Body of pancreas (tissue), 4 donors: ENCODE measurements at places on chromosomes 6 and 20.

- H3K27ac ChIP-seq = no peak overlapping the region
- H3K27me3 ChIP-seq = no peaks in the 10 kb centered on the region
- no peak overlapping the region for H3K4me3 ChIP-seq
- no peaks in the 10 kb centered on the region for H3K36me3 ChIP-seq
- no peak for DNase-seq
Observed at GRCh38 chr6:166572370-166573261, 13.9 kb downstream of the RAMACL start.

- no peak for DNase-seq
- no peaks in the 10 kb centered on the region for H3K27me3 ChIP-seq
- H3K4me3 ChIP-seq = no peak overlapping the region
- H3K36me3 ChIP-seq = no peaks in the 10 kb centered on the region
- peaks cover 76% of the 10 kb centered on the region for H3K4me1 ChIP-seq
Observed at GRCh38 chr6:154504102-154504501, 6.4 kb downstream of the CNKSR3 start.

- H3K4me3 ChIP-seq = no peak overlapping the region
- peak; percentile 42 for DNase-seq
- no peaks in the 10 kb centered on the region for H3K27me3 ChIP-seq
- H3K27ac ChIP-seq = no peak overlapping the region
Observed at GRCh38 chr6:44104481-44105021, 22.7 kb downstream of the MRPL14 start.

DNA sequence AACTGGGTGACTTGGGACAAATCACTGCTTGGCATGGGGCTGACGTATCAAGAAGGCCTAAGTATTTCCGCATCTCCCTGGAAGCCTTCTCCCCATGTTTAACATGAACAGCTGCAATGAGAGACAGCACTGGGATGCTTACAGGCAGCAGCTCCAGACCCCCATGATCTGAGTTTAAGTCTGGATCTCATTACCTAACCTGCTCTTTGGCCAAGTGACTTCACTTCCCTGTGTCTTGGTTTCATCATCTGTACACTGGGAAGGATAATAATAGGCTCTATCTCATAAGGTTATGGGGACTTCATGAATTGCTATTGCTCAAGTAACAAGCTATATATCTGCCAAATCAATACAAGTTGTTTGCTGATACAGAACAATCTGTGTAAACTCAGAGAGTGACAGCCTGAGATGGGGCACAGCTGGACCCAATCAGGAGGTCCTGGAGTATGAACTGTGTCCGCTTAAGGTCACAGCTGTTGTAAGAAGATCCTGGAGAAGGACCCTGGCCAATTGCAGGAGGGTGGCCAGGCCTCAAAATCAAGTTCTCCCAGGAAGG is 56.0 kb downstream of the TGM2 start:
- H3K4me1 ChIP-seq = peaks cover 13% of the 10 kb centered on the region
- H3K4me3 ChIP-seq = no peak overlapping the region
- DNase-seq = peak; percentile 37
- no peaks in the 10 kb centered on the region for H3K36me3 ChIP-seq
- no peak overlapping the region for H3K27ac ChIP-seq

- no peak overlapping the region for H3K27ac ChIP-seq
- no peak for DNase-seq
- H3K4me3 ChIP-seq = no peak overlapping the region
- no peaks in the 10 kb centered on the region for H3K36me3 ChIP-seq
- H3K27me3 ChIP-seq = no peaks in the 10 kb centered on the region
Observed at GRCh38 chr6:24448396-24448795, 41.0 kb downstream of the GPLD1 start.

DNA sequence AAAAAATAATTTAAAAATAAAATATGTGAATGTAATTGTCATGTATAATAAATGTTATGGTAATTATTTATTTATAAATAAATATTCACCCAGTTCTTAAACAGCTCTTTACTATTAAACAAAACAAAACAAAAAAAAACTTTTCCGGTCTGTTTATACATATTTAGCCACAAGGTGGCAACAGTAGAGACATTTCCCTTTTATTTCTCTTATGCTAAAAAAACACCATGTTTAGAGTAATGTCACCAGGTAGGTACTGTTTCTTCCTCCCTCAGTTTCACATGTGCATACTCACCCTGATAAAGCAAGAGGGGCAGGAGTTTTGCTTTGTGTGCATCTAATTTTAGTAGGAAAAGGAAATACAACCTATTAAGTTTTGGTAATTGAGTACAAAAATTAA is 610.4 kb upstream of the IMPG1 start:
- no peak overlapping the region for H3K4me3 ChIP-seq
- H3K4me1 ChIP-seq = no peaks in the 10 kb centered on the region
- H3K36me3 ChIP-seq = no peaks in the 10 kb centered on the region
- no peak for DNase-seq

GRCh38 chr6:148134592-148134991 is 208.0 kb upstream of the SASH1 start:
- H3K4me3 ChIP-seq = no peak overlapping the region
- H3K27me3 ChIP-seq = no peaks in the 10 kb centered on the region
- no peak overlapping the region for H3K27ac ChIP-seq
- no peaks in the 10 kb centered on the region for H3K36me3 ChIP-seq

DNA sequence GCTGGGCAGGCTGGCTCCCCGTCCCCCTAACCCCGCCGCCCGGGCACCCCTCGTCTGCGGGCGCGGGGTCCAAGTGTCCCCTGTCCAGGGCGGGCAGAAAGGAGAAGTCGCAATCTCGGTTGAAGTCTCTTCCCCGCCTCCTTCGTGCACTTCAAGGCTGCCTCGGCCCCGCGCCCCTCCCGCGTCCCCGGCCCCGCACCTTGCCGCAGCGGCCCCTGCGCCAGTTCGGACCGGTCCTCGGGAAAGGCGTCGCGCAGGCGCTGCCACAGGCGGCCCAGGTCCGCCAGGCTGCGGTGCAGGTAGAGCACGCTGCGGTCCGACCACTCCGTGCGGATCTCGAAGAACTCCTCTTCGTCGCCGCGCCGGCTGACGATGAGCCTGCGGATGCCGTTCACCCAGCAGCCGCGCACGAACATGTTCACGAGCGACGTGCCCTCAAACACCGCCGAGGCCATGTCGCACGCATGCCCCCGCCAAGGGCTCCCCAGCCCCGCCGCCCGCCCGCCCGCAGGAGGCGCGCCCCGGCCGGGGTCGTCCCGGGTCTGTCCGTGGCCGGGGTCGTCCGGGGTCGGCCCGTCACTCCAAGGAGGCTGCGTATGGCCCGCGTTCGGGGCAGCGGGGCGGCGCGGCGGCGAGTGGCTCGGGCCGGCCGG is at the start of gene PXDC1:
TSS of gene PXDC1 (minus strand) at position 637 of the 653 bp plus-strand sequence. CDS start at position 455, 182 bp downstream.
- H3K36me3 ChIP-seq = no peaks in the 10 kb centered on the region
- H3K4me3 ChIP-seq = peak within 1 kb of the TSS; percentile 38
- peak within 1 kb of the TSS; percentile 84 for H3K27ac ChIP-seq
- DNase-seq = peak; percentile 32
- peaks cover 42% of the 10 kb centered on the region for H3K4me1 ChIP-seq

- no peak overlapping the region for H3K4me3 ChIP-seq
- no peak overlapping the region for H3K27ac ChIP-seq
- H3K36me3 ChIP-seq = no peaks in the 10 kb centered on the region
- H3K27me3 ChIP-seq = no peaks in the 10 kb centered on the region
Observed at GRCh38 chr6:134826889-134827737, 122.8 kb downstream of the ALDH8A1 start.

DNA sequence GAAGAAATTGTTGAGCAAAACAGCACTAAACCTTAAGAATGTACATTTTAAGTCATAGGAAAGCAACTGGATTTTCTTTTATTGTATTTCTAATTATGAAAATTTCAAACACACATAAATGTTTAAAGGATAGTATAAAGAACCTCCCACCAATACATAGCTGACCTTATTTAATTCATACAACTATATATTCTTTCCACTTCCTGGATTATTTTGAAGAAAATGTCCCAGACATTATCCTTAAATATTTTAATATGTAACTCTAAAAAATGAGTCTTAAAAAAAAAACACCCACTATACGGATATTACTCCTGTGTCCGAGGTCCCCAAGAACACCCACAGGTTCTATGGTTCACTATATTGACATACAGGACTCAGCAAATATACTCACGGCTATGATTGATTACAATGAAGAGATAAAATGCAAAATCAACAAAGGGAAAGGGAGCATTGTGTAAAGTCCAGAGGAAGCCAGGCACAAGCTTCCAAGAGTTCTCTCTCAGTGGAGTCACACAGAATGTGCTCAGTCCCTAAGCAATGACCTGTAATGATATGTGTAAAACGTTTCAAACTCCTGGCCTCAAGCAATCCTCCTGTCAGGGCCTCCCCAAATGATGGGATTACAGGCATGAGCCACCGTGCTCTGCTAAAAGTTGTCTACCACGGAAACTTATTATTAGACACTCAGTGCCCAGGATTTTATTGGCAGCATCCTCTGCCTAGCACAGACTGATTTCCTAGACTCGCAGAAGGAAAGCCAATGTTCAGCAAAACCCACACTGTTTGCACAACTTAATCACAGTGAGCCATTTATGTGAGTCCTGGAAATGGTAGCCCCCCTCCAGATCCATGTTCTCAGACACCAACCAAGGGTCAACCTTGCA is 23.2 kb downstream of the GLYATL3 start:
- H3K4me1 ChIP-seq = peaks cover 36% of the 10 kb centered on the region
- DNase-seq = peak; percentile 23
- peak overlapping the region; percentile 40 for H3K27ac ChIP-seq
- H3K36me3 ChIP-seq = no peaks in the 10 kb centered on the region
- no peak overlapping the region for H3K4me3 ChIP-seq

- no peak for DNase-seq
- no peaks in the 10 kb centered on the region for H3K36me3 ChIP-seq
- H3K4me3 ChIP-seq = no peak overlapping the region
- H3K27ac ChIP-seq = no peak overlapping the region
- no peaks in the 10 kb centered on the region for H3K4me1 ChIP-seq
Observed at GRCh38 chr6:121771937-121772720, 336.7 kb downstream of the GJA1 start.

DNA sequence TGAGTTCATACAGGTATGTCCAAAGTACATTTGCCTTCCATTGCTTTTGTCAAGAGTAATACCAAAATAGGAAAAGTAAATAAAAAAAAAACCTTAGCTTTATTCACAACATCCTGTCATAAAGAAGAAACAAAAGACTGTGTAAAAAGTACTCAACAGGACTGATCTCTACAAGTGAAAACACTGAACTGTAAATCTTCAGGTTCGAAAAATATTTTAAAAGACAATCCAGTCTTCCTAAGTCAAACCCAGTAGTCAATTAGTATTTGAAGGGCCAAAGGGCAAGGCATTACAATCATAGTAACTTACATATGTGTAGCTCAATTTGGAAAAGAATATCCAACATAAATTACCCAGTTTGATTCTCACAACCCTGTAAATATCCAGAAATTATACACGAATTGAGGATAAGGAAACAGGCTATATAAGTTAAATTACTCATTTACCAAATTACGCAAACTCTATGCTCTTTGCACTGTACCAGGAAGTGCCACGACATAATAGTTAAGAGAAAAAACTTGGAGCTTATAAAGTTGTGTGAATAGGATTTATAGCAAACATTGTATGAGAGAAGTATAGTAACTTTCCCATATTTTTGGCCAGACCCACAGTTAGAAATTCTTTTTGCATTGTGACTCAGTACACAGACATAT is 21.2 kb downstream of the PTPRK start:
- no peak overlapping the region for H3K4me3 ChIP-seq
- no peaks in the 10 kb centered on the region for H3K36me3 ChIP-seq
- no peak for DNase-seq
